CD4-positive, alpha-beta T cell (primary cell): ENCODE measurements at places on chromosomes 12 and 14. TPM values are rescaled to one million over a fixed set of nuclear protein-coding genes. Genes with fewer than 3 reads are reported as not detected.

DNA sequence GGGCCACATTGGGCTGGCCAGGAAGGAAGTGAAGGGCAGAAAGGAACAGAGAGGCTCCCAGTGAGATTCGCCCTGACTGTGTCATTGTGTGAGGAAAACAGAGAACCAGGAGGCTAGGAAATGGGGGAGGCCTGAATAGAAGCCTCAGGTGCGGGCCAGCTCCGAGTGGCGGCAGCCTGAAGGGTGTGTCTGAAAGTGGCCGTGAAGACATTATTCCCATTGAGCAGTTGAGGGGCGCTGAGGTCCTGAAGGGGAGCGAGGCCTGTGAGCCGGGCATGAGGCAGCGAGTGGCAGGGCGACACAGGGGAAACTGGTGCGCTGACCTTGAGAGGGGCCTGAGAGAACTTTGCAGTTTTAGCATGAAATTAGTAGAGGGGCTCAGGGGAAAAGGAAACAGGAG is 6.9 kb downstream of the CLBA1 start:
- no peak for DNase-seq

IAPP gene
- total RNA-seq = not detected

GRCh38 chr14:73170686-73171085 is 34.4 kb downstream of the PSEN1 start:
- no peak for DNase-seq

DNA sequence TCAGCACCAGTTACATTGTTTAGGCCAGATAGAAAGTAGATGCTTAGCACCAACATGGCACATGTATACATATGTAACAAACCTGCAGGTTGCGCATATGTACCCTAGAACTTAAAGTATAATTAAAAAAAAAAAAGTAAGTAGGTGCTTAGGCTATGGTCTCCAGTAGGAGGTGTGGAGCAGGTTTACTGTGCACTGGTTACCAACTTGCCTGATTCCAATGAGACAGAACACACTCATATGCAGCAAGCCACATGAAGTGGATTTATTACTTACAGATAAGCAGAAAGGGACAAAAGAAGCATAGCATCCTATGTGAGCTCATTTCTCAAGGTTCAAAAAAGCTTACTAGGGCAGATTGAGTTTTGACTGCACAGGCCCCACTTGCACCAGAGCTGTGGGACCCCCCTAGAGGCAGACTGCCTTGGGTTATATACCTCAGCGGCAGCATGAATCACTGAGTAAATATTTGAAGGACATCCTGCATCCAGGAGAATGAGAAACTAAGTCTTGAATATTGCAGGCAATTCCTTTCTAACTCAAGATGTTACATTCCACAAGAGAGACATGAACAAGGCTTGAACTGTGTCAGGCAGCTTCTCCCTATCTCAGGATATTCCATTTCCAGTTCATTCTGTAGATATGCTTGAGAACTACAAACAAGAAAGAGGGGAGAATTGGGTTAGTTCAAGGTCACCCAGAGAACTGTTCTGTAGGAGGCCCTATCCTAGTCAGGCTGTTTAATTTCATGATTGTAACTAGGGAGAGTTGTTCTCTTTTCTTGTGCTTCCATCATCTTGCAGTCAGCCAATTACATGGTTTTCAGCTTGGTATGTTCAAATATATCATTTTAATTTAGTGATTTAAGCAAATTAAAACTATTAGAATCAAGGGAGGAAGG is 30.1 kb downstream of the LRFN5 start:
- DNase-seq = no peak
